Ascending aorta (tissue), 2 donors: ENCODE measurements at places on chromosomes 3 and 15.

DNA sequence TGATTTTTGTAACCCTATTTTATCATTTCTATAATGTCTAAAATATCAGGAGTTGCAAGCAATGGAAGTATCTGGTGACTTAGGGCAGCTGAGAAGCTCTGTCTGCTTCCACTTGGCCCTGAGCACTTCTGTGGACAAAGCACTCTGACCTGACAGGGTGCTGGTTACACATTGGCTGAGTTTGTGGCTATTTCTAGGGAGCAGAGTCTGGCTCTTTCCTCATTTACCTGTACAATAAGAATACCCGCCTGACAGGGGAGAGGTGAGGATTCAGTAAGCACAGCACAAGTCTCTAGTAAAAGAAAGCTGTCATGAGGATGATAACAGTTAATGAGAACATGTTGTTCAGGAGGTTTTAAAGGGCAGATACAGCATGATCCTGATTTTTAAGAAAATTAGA lies 33.3 kb upstream of the SPESP1 start:
- no peak for DNase-seq

- DNase-seq: no peak
These were observed 12.1 kb upstream of the MGA start for GRCh38 chr15:41648097-41648496.

DNA sequence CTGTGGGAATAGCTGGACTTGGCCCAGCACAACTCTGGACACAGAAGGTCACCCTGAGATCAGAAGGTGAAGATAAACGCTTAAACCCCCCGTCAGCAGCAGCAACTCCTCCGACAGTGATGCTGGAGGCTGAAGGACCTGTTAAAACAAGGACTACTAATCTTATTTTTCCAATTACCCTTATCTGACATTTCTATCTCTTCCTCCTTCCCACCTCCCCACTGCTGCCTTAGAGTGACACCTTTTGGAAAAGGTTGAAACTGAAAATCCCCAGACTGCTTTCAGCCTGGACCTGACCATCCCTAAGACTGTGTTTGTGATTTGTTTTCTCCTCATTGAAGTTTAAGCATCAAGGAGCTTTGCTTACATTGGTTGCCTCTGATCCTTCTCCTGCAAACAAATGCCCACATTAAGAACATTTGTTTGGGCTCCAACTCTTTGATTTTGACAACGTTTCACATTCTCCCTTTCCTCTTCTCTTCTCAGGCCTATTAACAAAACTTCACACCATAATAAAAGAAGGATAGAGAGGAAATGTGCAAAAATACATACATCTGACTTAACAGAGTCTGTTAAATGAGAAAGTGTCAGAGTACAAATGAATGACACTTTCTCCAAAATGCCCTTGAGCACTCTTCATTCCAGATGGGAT lies 410.6 kb upstream of the WNT5A start:
- DNase-seq: no peak

DNA sequence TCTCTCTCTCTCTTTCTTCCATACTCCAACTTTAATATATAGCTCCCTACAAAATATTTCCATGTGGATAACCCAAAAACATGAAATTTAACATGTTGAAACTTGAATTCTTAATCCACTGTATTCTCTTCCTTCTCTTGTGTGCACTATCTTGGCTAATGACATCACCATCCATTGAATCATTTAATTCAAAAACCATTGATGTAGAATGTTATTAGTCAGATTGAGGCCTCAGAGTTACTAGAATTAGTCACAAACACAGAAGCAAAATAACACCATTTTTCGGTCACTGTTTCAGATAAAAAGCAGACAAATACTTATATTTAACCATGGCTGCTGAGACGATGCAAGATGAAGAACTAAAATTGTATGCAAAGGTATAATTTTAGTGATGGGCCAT lies 256.9 kb upstream of the LRRC3B start:
- DNase-seq: no peak

DNA sequence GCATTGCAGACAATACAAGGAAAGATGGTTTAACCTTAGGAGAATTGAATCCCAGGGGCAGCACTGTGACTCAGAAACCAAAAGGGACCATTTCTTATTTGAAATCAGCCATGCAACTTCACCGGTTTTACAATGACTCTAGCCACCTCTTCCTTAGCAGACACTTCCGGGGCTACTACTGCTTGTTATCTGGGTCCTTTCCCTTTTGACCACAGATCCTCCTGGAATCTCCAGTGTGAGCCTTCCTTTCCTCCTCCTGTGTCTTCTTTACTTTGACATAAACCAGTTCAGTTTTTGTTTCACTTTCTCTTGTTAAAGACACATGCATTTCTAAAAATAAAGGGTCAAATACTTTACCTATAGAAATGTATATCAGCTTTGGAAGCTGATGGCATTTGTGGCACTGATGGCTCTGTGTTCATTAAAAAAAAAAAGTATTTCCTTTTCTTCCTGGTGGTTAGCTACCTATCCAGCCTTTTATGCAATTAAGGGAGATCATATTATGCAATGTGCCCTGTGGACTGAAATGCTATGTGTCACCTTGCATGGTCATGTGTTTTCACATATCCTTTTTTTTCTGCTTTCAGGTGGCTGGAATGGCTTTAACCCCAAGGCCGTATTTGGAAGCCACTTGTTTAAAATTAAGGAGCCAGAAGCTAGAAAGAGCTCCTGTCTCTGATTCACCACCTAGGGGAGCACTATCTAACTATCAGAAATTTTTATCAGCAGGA lies 296.2 kb downstream of the CHL1 start:
- no peak for DNase-seq

DNA sequence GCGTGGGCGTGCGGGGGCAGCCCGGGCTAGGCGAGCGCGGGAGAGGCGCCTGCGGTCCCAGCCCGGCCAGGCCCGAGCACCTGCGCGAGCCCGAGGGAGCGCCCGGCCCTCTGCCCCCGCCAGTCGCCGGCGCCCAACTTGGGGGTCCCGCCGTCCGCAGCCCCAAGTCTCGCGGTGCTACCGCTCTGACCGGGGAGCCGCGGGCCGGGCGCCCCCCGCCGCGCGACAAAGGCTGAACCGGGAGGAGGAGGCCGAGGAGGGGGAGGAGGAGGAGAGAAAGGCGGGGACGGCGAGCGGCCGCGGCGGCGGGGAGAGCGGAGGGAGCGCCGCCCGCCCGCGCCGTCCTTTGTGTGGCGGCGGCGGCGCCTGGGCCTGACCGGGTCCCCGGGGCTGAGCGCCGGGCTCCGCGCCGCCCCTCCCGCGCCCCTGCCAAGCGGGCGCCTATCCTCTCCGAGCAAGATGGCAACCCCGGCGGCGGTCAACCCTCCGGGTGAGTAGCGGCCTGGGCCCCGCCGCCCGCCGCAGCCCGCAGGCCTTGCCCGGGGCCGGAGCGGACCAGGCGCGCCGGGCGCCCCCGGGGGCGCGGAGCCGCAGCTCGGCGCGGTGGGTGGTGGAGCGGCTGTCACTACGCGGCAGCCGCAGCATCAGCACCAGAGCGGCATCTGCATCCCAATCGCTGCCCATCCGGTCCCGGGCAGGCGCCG lies at the start of gene ARNT2:
Gene ARNT2, plus strand, starts transcription at position 326 of the 704 bp plus-strand sequence. Its CDS starts 134 bp downstream, at position 460.
- DNase-seq: no peak

DNA sequence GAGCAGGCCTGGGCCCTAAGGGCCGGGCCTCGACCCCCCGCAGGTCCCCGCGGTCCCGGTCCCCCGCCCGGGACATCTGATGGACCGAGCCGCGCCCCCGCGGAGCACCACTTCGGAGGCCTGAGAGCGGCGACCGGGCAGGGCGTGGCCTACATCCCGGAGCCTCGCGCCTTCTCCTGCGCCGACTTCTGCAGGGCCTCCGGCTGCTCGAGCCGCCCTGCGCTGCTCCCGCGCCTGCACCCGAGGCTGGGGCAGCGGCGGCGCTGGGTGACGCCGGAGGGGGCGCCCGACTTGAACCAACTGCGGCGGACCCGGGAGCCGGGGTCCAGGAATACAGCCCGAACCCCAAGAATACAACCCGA lies 14.9 kb upstream of the GP9 start:
- DNase-seq: no peak

GRCh38 chr3:160193644-160194192 lies 31.5 kb upstream of the C3orf80 start:
- no peak for DNase-seq

- peak; percentile 91 for DNase-seq
These were observed 123.4 kb upstream of the MEF2A start for GRCh38 chr15:99442252-99442897.

- no peak for DNase-seq
These were observed 179.8 kb downstream of the ZPLD1 start for GRCh38 chr3:102614585-102614984.

GRCh38 chr3:27387625-27388024 lies 18.4 kb upstream of the NEK10 start:
- DNase-seq: no peak

- peak; percentile 56 for DNase-seq
These were observed 14.4 kb upstream of the OCA2 start for GRCh38 chr15:28113394-28114113.

DNA sequence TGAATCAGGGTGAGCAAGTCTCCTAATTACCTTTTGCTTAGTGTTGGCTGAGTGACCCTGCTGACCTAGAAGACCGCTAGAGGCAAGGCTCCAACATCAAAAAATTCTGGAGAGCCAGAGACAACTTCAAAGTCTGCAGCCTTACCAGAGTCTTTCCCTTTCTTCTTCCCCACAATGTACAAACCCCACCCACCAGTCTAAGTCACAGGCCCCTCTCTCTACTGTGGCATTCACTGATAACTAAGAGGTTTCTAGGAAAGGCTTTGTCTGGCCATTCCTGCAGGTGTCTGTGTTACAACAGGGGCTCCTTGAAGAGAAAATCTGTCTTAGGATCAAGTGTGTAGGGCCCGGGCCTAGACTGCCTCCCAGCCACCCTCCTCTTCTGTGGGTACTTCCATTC lies 525 bp downstream of the MYH15 start:
- DNase-seq: no peak

DNA sequence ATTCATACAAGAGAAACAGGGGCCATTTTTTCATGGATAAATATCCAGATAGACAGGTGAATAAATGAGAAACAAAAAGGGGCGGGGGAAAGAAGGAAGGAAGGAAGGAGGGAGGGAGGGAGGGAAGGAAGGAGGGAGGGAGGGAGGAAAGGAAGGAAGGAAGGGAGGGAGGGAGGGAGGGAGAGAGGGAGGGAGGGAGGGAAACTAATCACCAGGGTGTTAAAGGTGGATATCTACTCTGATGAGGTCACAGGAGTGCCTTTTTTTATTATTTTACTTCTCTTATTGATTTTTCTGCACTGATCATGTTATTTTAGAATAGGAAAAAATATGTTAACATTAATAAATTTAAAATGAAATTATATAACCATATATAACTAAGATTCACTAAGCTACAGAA lies 10.4 kb upstream of the VEPH1 start:
- DNase-seq: no peak

DNA sequence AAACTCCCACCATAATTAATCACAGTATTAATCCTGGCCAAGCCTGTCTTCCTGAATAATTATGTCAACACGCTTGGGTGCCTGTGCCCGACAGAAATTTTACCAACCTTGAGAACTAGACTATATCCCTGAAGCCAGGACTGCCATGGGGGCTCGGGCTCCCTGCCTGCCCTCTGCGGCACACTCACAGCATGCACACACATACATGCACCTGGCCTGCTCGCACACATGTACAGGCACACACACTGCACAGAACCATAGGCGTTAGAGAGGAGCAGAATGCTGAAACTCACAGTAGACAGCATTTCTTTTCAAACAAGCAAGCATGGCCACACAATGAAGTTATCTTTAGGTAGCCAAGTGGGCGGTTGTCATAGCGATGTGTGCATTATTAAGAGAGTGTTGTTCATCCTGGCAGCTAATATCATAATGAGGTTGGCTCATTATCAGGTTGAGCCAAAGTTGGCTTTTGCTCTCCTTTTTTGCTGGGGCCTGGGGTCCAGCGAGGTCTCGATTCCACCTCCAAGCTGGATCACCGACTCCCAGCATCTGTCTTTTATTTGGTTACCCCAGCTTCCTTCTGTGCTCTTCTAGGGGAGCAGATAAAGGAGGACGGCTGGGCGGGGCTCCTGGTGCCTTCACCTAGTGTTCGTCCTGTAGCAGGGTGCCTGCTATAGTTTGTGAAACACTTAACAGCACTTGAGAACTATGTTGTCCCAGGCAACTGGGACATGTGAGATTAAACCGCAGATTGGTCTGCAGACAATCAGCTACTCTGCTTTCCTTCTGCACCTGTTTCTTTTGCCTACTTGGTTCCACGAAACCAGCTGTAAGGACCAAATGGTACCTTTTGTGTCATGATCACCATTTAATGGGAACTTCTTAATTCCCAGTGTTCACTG lies 91.4 kb downstream of the ZNF621 start:
- DNase-seq: no peak

- DNase-seq: no peak
These were observed 3.3 kb downstream of the CAND2 start for GRCh38 chr3:12799525-12800440.

DNA sequence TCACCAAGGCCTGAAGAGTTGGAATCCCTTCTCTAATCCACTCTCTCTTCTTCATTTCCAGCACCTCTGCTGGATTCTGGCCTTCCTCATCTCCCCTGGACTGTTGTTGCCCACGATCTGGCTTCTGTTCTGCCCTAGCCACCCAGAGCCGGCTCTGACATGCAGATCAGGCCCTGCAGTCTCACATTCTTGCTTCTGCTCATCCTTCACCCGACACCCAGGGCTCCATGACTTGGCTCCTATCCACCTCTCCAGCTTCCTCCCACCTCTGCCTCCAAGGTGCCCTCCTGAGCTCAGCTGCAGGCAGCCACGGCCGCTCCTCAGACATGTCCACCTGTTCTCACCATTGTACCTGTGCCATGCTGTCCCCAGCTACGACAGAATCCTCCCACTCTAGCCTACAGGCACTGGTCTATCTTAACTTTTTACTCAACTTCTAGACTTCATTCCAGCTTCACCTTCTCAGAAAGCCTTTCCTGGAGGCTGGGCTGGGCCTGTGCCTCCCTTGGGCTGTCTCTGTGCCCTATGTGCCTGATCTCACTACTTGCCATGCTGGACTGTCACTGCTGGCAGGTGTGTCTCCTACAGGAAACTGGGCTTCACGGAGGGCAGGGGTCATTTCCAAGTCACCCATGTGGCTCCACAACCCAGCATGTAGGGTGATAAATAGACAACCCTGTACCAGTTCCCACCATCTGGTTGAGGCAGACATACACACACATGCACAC lies 16.0 kb upstream of the TBC1D21 start:
- no peak for DNase-seq

- DNase-seq: no peak
These were observed 7.0 kb downstream of the HDGFL3 start for GRCh38 chr15:83200589-83200988.
